Fibroblast of skin of left quadriceps (primary cell): ENCODE measurements at places on chromosomes 3 and 15.

GRCh38 chr3:88440701-88441100, 290.9 kb downstream of the C3orf38 start:
- DNase-seq = no peak

DNA sequence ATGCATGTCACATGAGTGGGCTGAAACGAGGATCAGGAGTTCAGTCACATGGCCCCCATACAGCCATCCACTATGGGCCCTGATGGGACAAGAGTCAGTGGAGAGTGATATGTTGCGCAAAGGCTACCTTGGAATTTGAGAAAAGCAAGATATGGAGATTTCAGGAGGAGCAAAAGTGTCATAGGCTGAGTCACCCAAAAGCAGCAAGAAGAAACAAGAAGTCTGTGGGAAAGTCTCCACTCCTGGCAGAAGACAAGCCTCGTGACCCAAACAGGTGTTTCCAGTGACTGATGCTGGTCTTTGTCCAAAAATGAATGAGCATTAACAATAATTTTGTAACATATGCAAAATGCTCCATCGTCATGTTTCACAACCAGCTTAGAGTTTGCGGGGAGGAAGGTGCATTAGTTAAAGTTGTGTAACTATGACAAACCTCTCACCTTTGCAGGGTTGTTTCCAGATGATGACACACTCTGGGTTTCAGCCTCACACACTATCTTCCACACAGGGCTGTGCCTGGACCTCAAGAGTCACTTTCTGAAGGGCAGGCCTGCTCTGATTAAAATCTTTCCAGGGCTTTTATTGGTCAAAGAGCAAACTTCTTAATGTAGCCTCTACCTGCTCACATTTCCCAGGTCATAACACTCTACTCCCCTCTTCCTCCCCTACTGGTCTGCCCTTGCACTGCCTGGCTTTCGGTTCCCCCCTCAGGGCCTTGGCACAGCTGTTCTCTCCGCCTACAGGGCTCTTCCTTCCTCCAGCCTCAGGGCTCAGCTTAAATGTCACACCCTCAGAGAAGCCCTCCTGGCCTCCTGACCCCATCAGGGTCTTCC, 3.9 kb upstream of the DNASE1L3 start:
- no peak for DNase-seq

- DNase-seq = no peak
Measured at GRCh38 chr3:38173834-38174418, 8.6 kb downstream of the OXSR1 start.

DNA sequence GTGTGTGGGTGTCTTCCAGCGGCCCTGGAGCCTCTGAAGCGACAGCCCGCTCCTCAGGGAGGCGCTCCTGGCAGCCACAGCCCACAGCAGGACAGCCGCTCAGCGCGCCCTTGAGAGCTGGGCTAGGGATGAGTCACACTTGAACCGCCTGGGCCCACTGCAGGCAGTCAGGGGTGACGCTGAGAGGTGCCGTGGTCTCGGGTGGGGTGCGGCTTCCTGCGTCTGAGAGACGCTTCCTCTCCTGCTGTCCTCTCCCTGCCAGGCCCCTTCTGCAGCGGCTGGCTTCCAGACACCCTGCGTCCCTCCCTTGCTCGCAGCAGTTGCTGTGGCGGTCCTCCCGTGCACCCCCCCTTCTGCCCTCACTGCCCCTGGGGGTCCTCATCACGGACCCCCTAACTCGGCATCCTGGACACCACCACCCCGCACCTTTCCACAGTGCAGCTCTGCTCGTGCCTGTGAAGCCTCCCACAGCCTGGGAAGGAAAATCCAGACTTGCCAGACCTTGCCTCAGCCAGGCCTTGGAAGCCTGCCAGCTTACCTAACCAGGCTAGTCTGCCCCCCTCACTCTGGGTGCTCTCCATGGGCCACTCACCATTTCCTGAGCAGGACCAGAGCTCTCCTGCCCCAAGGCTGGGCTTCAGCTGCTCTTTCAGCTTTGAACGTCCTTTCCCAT, 1.1 kb upstream of the SPTBN5 start:
- DNase-seq = peak; percentile 42
